ENCODE measurements at places on chromosomes 6 and 20.

- DNase-seq: no peak
Measured at GRCh38 chr6:170251776-170252571, 38.9 kb downstream of the DLL1 start.

DNA sequence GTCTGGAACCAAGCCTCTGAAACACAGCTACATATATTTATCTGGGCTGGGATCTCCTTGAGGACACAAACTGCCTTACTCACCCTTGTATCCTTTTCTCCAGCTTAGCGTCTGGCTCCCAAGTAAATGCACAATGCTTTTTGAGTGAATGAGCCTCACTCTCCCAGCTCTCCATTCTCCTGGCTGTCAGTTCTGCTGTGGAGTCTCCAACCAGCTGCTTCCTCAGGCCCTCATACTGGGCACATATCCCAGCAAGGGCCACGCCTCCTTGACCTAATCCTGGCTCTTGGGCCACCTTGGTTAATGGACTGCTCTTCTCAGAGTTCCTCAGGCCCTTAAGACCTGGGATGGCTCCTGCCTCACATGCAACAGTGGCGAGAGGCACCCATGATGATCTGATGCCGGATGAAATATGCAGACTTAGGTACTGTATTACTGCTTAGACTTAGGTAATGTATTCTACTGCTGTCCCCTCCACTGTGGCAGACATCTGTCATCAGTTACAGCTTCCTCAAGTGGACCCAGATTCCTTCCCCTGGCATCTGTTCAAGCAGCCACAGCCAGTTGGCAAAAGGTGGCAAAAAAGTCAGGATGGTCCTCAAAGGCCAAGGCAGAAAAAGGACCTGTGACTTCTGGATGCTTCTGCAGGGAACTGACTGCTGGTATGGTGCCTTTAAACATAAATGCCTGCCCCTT is 16.5 kb downstream of the SNHG17 start:
- no peak for DNase-seq

DNA sequence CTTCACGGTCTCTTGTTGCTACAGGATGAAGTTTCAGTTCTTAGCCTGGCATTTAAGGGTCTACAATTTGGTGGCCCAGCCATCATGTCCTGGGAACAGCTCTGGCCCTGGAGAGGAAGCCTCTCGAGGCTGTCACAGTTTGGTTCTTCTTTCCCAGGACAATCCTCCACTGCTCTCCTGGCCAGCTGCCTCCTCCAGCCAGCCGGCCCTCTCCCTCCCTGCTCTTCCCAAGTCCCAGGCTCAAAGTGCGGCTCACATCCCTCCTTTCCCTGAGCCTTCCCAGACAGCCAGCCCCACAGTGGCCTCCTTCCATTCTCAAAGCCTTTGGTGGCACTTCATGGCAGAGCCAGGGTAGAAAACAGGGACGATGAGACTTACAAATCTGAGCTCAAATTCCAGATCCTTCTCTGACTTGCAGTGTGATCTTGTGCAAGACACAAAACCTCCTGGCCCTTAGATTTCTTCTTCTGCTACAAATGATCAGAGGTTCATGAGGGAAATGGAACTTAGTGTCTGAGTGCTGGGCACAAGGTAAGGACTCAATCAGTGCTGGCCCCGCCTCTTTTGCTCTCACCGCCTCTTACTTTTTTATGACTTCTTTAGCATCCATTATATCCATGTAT is 223.8 kb upstream of the ECI2 start:
- peak; percentile 12 for DNase-seq

GRCh38 chr6:150928882-150929281 is 63.4 kb downstream of the MTHFD1L start:
- no peak for DNase-seq

- no peak for DNase-seq
Measured at GRCh38 chr6:12312736-12313135, 22.6 kb downstream of the EDN1 start.

All from epithelial cell of esophagus (primary cell).